ENCODE measurements at places on chromosomes 11 and 22.

GRCh38 chr11:78072455-78072854 is 7.2 kb downstream of the NDUFC2 start:
- DNase-seq: no peak

DNA sequence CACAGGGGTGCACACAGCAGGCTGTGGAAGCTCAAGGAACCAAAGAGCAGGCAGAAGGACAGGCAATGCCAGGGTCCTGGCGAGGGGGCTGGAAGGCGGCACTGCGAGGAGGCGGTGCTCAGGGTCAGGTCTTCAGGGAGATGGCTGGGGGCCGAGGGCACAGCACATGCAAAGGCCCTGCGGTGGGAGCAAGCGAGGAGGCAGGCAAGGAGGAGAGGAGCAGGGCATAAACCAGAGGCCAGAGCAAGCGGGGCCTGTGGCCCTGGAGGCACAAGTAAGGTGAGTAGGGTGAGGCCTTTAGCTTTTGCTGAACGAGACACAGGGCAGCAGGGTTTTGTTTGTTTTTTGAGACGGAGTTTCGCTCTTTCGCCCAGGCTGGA is 126.9 kb downstream of the ARHGAP8 start:
- DNase-seq: no peak

- DNase-seq: no peak
Observed at GRCh38 chr11:2436521-2437031, 7.7 kb downstream of the TRPM5 start.

GRCh38 chr11:74506823-74507222 is 13.3 kb upstream of the LIPT2 start:
- no peak for DNase-seq

DNA sequence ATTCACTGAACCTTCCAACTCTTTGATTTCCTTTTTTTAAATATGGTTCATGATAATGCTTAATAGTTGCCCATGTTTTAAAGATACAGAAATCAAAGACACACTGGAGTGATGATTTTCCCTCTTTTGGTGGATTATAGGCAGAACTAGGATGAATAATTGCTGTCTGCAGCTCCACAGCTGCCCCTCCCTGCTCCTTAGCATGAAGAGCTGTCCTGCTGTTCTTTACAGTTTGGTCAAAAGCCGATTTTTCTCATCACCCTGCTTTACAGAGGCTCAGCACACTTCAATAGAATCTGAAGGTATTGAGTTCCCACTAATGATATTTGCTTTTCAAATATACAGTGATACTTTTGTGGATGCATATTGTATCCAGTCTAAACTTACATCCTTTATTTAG is 202.6 kb downstream of the AASDHPPT start:
- no peak for DNase-seq

- DNase-seq: no peak
Observed at GRCh38 chr22:20758688-20759087, 15.2 kb upstream of the SERPIND1 start.

DNA sequence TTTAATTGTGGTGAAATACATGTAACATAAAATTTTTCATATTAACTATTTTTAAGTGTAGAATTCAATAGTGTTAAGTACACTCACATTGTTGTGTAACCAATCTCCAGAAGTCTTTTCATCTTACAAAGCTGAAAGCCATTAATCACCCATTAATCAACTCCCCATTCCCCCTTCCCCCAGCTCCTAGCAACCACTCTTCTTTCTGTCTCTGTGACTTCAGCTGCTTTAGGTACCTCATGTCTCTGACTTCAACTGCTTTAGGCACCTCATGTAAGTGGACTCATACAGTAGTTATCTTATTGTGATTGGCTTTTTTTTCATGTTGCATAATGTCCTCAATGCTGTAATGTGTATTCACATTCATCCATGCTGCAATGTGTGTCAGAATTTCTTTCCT is 150.8 kb upstream of the NTM start:
- DNase-seq: no peak

DNA sequence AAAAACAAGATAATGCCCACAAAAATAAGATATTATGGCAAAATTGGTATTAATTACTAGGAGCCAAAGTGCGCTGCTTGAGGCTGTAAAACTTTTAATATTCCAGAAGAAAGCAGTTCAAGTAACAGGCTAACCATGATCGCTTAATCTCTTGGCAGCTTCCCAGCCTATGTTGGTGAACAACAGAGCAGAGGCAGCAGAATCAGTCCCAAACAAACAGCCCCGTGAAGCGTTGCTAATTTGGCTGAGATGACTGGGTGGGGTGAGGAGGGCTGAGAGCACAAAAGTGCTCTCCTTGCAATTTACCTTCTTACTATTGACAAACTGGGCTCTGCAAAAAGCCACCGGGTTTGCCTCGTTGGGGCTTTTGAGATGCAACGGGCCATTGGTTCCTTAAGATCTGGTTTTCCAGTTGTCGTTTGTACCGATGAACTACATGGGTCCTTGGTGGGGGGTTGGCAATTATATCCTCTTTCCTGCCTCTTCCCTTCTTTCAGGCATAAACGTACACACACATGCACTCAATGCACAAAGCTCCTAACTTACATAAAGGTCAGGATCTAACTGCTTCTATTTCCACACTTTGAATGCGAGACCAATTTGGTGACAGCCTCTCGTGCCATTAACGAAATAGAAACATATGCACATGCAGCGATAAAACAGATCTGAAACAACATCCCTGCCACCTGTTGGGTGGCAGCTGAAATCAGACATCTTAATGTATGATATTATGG is 407.6 kb upstream of the CADM1 start:
- no peak for DNase-seq

DNA sequence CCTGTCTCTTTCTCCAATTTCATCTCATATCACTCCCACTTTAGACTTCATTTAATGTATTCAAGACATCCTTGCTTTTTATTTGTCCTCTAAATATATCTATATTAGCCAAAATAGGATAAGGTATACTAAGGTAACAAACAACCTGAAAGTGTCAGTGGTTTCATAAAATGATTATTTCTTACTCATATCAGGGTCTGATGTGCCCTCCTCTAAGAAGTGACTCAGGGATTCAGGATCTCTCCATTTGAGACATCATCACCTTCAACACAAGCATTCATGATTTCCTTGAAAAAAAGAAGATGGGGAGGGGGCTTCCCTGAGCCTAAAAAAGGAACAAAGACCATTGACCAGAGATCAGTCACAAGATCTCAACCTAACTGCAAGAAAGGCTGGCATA is 131.4 kb upstream of the POU2AF2 start:
- no peak for DNase-seq

DNA sequence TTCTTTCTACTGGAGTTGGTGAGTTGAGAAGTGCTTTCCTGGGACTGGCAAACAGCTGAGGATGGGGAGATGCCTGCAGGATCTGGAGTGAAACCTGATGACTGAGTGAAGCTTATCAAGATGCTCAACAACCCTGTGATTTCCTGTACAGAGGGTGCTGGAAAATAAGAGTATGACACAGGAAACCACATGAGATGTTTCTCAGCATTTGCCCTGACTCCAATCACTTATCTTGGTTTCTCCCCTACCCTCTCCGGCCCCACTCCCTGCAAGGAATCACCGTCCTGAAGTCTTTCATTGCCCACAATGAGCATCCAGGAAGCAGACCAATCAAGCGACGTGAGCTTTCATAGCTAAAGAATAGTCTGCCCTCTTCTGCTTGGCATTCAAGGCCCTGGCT is at the start of gene MRGPRX2:
MRGPRX2 (minus strand) TSS at position 89 of the 400 bp plus-strand sequence. CDS start 4,315 bp downstream, outside the sequence.
- no peak for DNase-seq

DNA sequence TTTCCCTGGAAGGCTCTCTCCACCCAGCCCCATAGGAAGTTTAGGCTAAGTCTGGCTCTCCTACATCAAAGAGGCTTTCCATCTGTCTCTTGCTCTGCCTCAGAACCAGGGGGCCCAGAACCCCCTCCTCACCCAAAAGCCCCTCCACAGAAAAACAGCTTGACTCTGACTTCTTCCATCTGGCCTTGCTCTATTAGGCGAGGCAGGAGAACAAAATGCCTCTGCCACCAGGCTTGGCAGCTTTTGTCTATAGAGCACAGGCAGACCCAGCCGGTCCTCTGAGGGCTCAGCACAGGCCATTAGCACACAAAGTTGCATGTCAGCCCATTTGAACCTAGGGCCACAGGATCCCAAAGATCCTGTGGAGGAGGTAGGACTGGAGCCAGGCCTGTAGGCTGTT is 75.7 kb upstream of the SUSD2 start:
- no peak for DNase-seq

- no peak for DNase-seq
Observed at GRCh38 chr11:76225122-76225611, 18.9 kb upstream of the WNT11 start.

GRCh38 chr11:134967746-134968145 is 555.7 kb upstream of the B3GAT1 start:
- no peak for DNase-seq

DNA sequence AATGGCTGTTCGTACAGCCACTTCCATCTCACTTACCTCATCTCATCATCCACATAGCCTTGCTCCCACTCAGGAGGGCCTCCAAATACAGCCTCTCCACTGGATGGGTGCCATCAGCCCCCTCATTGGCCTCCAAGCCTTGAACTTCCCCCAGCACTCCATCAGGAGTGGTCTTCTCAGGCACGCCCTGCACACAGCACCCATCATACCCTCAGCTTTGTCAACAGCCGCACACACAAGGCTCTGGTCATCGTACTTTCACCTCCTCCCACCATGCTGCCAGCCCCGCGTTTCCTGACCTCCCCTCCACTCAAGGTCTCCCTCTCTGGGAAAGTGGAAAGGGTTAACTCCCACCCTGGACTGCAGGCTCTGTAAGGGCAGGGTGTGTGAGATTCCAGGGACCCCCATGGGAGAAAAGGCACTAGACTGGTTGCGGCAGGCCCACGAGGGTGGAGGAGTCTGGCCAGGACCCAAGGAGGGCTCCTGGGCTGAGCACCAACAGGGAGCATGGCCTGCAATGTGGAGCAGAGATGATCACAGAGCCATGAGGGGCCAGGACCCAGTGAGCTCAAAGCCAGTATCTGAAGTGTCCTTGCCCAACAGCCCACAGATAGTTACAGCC is 21.0 kb upstream of the SCARF2 start:
- DNase-seq: no peak

DNA sequence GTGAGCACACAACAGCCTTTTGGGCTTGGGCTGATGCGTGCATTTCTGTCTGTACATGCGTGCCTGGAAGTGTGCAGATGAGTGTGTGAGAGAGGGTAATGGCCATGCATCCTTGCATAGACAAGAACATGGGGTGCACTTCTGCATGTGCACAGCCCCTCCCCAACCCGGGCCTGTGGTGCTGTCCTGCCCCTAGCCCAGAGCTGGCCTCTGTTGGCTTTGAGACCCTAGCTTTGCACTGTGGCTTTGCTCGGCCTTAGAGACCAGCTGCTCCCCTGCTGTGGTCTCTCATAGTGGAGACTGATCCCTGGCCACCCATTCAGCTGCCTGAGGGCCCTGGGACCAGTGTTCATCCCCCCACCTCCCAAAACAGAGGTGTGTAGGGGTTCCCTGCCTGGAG is 25.4 kb downstream of the ST3GAL4 start:
- no peak for DNase-seq

GRCh38 chr22:20299746-20300136 is 20.1 kb downstream of the DGCR6L start:
- DNase-seq: no peak

GRCh38 chr22:26648011-26648497 is 9.3 kb upstream of the MIAT start:
- no peak for DNase-seq

All from renal pelvis (tissue), 12 donors.